ENCODE measurements at places on chromosomes 2 and 18.

DNA sequence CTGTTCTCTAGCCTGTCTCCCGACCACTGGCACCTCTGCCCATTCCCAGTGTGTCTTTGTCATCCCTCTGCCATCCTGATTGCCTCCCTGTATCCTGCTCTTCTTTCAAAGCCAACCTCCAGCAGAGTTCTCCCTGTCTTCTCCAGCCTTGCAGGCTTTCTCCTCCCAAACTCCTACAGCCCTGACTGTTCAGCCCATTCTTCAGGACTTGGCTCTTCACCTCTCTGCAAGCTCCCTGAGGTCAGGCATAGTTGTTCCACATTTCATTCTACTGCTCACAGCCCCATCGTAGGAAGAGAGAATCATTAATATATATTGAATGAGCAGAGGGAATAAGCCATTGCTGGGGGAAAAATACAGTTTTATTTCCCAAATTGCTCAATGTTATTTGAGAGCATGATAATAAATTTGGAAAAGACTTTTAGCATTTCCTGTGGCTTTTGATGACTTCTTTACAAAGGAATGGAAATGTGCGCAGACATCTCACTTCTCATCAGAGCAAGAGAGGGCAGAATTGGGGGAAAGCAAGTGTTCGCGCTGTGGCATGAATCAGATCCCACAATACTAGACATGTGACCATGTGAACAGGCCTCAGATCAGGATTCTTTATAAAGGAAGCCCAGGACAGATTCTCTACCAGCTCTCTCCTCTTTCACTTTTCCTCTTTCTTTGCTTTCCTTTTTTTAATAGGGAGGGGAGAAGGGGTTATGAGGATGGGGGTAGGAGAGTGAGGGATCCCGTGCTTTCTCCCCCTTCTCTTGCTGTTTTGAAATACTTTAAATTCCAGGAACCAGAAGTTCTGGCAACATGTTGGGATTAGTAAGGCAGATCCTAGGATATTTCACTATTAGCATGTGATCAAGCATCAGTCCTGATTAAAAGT is 37.4 kb downstream of the EPAS1 start:
- DNase-seq: no peak

- no peak for DNase-seq
These were observed 46.6 kb downstream of the FSIP2 start for GRCh38 chr2:185785156-185785555.

GRCh38 chr2:55364189-55365055 is 55.2 kb downstream of the CCDC88A start:
- no peak for DNase-seq

GRCh38 chr2:149738767-149739166 is 151.2 kb upstream of the MMADHC start:
- DNase-seq: no peak

DNA sequence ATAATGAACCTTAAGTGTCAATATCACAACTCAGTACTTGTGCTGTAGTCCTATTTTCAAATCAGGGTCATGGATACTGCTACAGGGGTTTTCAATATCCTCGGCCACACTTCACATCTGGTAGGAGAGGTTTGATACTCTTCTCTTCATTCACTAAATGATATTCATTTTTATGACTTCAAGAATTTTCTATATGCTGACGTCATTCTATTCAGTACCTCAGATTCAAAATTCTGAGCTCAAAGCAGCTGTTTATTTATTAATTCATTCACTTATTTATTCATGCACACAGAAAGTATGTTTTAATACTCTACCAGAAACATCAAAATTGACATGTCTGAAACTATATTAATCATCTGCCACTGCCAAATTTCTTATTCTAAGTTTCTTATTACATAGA is 866.9 kb upstream of the LRRTM1 start:
- DNase-seq: no peak

DNA sequence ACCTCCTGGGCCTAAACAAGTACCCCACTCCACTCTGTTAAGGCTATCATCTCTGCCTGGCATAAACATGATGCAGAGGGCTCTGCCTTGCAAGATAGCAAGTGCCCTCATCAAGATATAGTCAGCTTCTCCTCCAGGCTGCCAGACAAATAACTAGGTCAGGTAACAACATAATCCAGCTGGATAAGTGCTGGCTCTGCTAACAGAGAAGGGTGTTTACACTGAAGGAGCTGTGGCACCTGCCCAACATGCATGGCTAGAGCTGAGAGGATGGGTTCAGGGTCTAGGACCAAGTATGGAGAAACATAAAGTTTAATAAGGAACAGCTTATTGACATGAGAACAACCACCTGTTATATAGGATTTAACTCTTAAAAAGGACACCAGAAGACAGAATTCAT is 42.8 kb downstream of the DLGAP1 start:
- no peak for DNase-seq

GRCh38 chr18:67476585-67476984 is 39.9 kb downstream of the DSEL start:
- DNase-seq: no peak

DNA sequence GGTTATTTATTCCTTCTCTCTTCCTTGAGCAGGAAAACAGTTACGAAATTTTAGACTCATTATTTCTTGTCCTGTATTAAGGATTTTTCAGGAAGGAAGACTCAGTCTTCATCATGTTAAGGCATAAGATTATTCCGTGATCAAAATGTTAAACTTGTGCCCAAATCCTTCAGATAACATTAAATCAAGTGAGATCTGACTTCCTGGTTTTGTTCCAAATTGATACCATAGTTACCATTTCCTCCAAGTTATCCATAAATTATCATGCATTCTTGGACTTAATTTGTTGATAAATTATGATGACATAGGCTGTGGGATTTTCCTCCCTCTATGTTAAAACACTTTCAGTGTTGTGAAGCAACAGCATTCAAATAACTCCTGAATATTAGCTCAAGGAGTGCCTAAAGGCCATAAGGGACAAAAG is 31.9 kb downstream of the EFEMP1 start:
- DNase-seq: no peak
